Endothelial cell of umbilical vein (primary cell): ENCODE measurements at places on chromosomes 13 and 19. TPM values are rescaled to one million over a fixed set of nuclear protein-coding genes. Genes with fewer than 3 reads are reported as not detected.

- peaks cover 7% of the 10 kb centered on the region for H3K36me3 ChIP-seq
- no peak overlapping the region for H3K27ac ChIP-seq
- H3K4me1 ChIP-seq, result peaks cover 18% of the 10 kb centered on the region
- no peaks in the 10 kb centered on the region for H3K27me3 ChIP-seq
Measured at GRCh38 chr19:54156953-54157352, 2.6 kb downstream of the LENG1 start.

GRCh38 chr19:8663920-8664670 lies 33.7 kb downstream of the NFILZ start:
- no peak overlapping the region for H3K27ac ChIP-seq
- no peaks in the 10 kb centered on the region for H3K27me3 ChIP-seq
- no peaks in the 10 kb centered on the region for H3K4me1 ChIP-seq
- no peak overlapping the region for H3K4me3 ChIP-seq
- DNase-seq, result no peak
- H3K36me3 ChIP-seq, result no peaks in the 10 kb centered on the region

- no peak overlapping the region for H3K27ac ChIP-seq
- H3K4me1 ChIP-seq, result no peaks in the 10 kb centered on the region
- no peak overlapping the region for H3K4me3 ChIP-seq
- no peak for DNase-seq
- H3K36me3 ChIP-seq, result no peaks in the 10 kb centered on the region
Measured at GRCh38 chr13:110528371-110528770, 33.2 kb downstream of the RAB20 start.

DNA sequence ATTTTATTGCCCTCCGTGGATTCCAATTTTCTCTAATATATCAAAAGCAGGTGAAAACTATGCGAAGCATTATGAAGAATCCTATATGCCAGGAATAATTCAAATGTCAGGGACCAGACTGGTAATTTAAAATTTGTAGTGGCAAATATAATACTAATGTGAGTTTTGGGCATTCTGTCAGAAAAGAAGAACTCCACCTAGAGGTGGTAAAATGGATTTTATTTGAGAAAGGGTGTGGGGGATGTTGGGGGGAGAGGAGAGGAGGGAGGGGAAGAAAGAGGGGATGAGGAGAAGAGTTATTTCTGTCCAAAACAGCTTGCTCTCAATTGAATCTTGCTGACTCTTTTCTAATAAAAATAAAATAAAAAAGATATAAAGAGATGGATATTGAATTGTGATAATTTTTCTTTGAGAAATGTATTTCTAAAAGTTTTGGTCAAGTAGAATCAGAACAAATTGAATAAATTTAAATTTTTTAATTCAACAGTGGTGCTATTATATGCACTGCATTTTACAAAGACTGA lies 929.3 kb upstream of the SLITRK5 start:
- H3K36me3 ChIP-seq, result no peaks in the 10 kb centered on the region
- no peak overlapping the region for H3K27ac ChIP-seq
- DNase-seq, result no peak
- H3K4me1 ChIP-seq, result no peaks in the 10 kb centered on the region

DNA sequence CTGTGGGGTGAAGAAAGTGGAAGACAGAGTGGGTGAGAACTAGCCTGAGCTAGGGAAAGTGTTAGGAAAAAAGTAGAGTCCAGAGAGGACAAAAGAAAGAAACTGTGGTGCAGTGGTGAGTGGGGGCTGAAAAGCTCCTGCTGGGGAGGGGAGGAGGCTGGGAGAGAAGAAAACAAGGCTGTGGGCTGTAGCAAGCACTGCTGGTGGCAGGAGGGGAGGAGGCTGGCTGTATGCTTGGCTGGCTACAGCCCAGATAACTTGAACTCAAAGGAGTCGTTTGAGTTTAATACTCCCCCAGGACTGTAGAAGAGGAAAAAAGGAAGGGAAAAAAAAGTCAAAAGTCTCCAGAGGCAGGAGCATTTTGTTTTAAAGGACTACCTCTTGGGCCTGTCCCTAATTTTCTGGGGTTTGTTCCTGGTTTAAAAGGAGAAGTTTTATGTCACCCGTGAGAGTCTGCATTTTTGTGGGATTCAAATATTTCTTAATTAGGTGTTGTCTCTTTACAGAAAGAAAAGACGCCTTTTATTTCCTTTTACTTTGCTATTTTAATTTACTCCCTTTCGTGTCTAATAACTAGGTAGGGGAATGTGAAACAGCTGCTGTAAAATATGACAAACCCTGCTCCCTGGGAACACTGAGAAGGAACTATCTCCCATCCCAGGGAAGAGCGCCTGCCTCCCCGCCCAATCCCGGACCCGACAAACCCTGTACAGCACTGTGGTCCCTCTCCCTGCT lies 21.7 kb downstream of the ZIC5 start:
- H3K27me3 ChIP-seq, result peaks cover 27% of the 10 kb centered on the region
- no peak overlapping the region for H3K27ac ChIP-seq
- H3K4me3 ChIP-seq, result no peak overlapping the region
- no peaks in the 10 kb centered on the region for H3K4me1 ChIP-seq
- DNase-seq, result no peak
- H3K36me3 ChIP-seq, result no peaks in the 10 kb centered on the region

The KIR2DL4 gene
- not detected in 2 replicates for total RNA-seq
